ENCODE measurements at places on chromosomes 3 and 15.

DNA sequence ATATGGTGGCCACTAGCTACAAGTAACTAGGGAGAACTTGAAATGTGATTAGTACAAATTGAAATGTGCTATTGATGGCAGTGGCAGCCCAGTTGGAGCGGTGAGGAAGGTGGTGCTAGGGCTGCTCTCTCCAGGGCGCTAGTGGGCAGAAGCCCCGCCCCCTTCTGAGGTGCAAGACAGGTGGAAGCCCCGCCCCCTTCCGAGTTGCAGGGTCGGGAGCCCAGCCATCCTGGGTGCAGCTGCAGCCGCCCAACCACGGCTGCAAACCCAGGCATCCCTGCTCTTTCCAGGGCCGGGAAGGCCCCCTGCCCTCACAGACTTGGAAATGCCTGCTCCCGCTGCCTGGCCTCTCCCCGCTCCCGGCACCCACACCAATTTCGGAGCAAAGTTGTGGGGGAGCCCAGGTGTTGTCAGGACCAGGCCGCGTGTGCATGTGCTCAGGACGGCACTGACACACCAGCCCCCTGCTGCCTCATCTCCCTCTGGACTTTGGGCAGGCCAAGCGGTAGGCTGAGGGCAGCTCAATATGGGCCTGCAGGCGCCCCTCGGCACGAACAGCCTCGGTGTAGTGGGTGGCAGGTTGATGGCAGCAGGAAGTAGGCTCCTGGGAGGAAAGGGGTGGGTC lies 10.0 kb downstream of the ATR start:
- DNase-seq = no peak

- DNase-seq = no peak
Observed at GRCh38 chr3:59866076-59866475, 816.3 kb upstream of the CFAP20DC start.

GRCh38 chr15:37907136-37907535 lies 27.3 kb upstream of the TMCO5A start:
- no peak for DNase-seq

GRCh38 chr3:119073258-119074001 lies 38.8 kb upstream of the IGSF11 start:
- DNase-seq = no peak

GRCh38 chr3:1082108-1082507 lies 10.7 kb upstream of the CNTN6 start:
- DNase-seq = no peak

- no peak for DNase-seq
Observed at GRCh38 chr3:182179631-182180030, 467.9 kb downstream of the SOX2 start.

DNA sequence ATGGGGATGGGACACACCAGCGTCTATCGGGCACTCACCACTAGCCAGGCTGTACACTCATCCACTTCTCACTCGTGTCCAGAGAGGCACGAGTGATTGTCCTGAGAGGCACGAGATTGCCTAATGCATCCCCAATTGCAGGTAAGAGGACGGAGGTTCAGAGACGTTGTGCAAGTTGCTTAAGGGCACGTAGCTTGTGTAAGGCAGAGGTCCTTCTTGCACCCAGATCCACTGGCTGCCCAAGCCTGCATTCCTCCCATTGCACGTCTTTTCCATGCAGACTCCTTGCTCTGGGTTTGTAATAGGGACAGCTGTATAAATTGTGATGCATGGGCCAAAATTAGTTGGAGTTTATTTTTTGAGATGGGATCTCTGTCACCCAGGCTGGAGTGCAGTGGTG lies 264.3 kb downstream of the PLCL2 start:
- no peak for DNase-seq

GRCh38 chr3:145857956-145858355 lies 303.0 kb downstream of the PLOD2 start:
- DNase-seq = no peak

GRCh38 chr3:138950006-138950644 lies 3.1 kb downstream of the FOXL2NB start:
- peak; percentile 38 for DNase-seq

GRCh38 chr3:177665122-177665808 lies 468.0 kb upstream of the TBL1XR1 start:
- DNase-seq = no peak

- DNase-seq = no peak
Observed at GRCh38 chr3:42735019-42735418, 32.4 kb upstream of the HHATL start.
